NCI-H345 (cell line): ENCODE measurements at places on chromosomes 13 and 19.
A peak's percentile ranks its signal among the peaks of the same experiment; 100 is the strongest.

DNA sequence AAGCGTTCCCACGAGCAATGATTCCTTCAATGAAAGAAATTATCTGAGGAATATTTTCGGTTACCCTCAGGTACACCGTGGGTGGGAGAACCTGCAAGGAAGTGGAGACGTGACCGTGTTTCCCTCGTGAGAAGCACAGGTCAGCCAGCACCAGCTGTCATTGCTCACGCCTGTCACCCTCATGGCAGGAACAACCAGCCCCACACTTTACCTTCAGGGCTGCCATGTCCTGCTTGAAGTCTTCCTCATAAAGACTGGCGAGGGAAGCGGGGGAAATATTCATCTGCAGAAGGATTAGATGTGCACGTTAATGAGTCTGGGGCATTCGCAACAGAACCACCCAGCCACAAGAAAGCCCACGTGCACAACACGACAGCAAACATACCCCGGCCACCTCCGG lies 18.2 kb downstream of the CARS2 start:
- no peak for DNase-seq

GRCh38 chr19:49987159-49987698 lies 26.3 kb upstream of the SIGLEC11 start:
- no peak for DNase-seq

GRCh38 chr13:47069133-47069532 lies 172.3 kb upstream of the HTR2A start:
- no peak for DNase-seq

- DNase-seq, result no peak
Measured at GRCh38 chr13:25872481-25873241, 179.2 kb downstream of the SHISA2 start.

GRCh38 chr19:10517760-10518443 lies 655 bp upstream of the S1PR5 start:
- peak; percentile 66 for DNase-seq

DNA sequence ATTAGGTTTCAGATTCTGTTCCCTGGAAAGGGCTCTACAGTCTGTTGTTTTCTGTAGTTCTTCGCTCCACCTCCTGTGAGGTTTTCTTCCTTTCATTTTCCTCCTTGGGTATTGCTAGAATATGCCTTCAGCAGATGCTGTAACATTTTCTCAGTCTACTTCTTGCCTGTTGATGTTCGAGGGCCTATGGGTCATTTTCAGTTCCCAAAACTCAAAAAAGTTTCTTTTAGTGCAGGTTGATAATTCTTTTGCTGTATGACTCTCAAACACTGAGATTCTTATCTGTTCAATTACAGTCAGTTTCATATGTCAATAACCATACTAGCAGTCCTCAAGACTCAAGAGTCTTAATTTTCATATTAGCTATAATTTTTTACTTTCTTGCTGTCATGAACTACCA lies 268.3 kb downstream of the RFC3 start:
- no peak for DNase-seq

- no peak for DNase-seq
Measured at GRCh38 chr19:42089191-42089750, 13.3 kb downstream of the ZNF574 start.

- DNase-seq, result no peak
Measured at GRCh38 chr13:27496536-27497273, 46.3 kb upstream of the MTIF3 start.

DNA sequence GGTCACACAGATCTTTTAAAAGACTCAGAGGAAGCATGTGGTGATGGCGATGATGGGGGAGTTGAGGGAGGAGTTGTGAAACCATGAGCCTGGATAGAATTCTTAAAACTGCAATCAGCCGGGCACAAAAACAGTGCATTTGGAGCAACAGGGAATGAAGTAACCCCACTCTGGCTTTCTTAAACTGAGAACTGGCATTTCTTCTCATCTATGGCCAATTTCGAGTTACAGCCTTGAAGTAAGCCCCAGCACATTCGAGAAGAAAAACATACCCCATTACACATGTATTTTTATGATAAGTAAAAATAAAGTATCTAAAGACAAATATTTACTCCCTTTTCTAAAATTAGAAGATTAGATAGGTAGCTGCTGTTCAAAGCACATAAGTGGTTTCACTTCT lies 70.1 kb downstream of the DCLK1 start:
- no peak for DNase-seq

DNA sequence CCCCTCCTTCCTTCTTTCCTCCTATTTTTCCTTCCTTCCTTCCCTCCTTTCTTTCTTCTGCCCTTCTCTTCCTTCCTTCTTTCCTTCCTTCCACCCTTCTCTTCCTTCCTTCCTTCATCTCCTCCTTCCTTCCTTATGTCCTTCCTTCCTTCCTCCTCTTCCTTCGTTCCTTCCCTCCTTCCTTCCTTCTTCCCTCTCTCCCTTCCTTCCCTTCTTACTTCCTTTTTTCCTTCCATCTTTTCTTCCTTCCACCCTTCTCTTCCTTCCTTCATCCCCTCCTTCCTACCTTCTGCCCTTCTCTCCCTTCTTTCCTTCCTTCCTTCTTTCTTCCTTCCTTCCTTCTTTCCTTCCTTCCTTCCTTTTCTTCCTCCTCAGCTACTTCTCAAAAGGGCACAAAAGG lies 287.3 kb upstream of the ZNF507 start:
- DNase-seq, result no peak

- DNase-seq, result no peak
Measured at GRCh38 chr13:109868578-109869311, 82.4 kb upstream of the IRS2 start.

DNA sequence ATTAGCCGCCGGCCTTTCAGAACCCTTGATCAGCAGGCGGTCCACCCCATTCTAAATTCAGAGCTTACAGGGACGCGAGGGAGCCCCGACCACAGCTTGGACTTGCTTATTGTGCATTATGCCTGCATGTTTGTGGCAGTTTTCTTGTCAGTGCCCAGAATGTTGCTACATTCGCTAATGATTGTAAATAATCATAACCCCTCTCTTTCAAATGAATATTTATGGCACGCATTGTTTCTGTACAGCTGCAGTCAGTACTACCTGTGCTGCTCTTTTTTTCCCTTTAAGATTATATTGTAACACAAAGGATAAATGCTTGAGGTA lies 321 bp upstream of the VPS36 start:
- no peak for DNase-seq

- DNase-seq, result no peak
Measured at GRCh38 chr13:25707726-25708125, 336.0 kb downstream of the ATP8A2 start.

- no peak for DNase-seq
Measured at GRCh38 chr19:6113616-6114188, 3.4 kb upstream of the RFX2 start.

DNA sequence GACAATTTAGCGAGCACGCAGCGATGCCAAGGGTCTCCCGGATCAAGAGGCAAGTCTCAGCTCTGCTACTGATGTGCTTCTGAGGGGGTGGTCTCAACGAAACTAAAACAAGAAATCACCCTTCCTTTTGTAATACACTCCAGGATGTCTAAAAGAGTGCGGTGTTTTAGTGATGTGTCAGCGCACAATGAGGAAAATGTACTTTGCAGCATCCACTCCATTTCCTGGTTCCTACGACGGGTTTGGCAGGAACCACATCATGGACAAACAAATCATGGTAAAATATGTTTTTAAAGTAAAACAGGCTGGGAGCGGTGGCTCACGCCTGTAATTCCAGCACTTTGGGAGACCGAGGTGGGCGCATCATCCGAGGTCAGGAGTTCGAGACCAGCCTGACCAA lies 154.0 kb upstream of the TSC22D1 start:
- DNase-seq, result no peak

DNA sequence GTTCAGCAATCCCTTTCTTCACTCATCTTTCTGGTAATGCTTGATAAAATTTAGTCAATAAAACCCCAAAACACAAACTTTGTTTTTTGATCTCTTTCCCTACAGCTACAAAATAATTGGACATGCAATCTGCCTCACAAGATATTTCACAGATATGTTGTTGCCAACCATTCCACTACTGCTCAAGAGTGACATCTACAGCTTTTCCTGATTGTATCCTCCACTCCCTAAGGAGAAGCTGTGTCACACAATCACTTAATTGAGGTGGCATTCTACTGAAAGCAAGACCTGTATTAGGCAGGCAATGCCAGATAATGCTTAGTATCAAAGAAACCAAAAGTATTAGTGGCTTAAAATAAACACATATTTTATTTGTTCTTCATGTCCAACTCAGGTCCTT lies 1646.2 kb upstream of the SPRY2 start:
- no peak for DNase-seq

GRCh38 chr13:100811024-100811865 lies 136.7 kb upstream of the TMTC4 start:
- no peak for DNase-seq

GRCh38 chr13:92589955-92590354 lies 636.7 kb upstream of the GPC6 start:
- DNase-seq, result peak; percentile 23

DNA sequence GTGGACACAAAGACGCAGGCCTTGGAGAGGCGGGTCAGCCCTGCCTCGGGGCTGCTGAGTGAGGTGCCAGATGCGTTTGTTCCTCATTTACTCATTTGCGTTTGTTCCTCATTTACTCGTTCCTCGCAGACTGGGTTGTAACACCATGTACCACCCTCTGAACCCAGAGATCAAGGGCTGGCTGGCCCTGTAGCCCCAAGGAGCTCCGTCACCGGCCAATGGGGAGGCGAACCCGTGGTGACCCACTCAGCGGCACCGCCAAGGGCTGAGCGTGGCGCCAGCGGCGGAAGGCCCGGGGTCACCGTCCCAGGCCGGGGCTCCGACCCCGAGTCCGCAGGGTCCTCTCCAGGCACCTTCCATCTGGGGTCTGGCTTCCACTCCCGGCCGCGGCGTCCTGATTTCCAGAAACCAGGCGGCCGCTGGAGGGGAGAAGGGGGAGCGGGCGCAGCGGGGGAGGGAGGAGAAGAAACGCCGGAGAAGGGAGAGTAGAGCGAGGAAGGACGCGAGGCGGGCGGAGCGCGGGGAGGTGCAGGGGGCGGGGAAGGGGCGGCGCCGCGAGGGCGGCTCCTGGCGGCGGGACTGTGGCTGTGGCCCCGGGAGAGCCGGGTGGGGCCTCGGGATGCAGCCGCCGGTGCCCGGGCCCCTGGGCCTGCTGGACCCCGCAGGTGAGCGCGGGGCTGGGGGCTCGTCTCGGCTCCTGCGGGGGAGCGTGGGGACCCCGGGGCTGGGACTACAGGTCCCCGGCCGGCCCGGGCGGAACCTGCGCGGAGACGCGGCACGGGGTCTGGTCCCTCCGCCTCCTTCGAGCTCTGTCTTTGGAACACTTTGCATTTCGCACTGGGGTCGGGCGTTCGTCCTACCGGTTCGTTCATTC lies at the start of gene TMEM255B:
TSS of gene TMEM255B (plus strand) at position 576 of the 874 bp plus-strand sequence. CDS start at position 620, 44 bp downstream.
- DNase-seq, result peak; percentile 81

DNA sequence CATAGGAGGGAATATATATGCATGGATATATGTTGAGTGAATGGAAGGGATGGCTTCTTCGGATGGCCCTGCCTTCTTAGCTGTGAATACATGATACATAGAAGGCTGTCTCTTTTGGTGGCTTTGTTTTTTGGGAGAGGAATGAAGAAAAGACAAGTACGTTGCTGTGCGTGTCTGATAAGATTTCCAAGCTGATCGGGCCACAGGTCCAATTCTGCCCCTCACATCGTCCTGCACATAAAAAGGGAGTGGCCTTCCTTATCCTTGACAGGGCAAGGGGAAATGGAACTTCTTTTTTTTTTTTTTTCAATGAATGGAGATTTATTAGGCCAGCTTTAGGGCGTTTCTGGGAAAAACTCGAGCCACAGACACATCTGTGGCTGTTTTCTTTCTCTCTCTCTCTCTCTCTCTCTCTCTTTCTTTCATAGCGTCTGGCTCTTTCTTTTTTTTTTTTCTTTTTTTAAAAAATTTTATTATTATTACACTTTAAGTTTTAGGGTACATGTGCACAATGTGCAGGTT lies 103.8 kb upstream of the SPATA13 start:
- DNase-seq, result no peak

DNA sequence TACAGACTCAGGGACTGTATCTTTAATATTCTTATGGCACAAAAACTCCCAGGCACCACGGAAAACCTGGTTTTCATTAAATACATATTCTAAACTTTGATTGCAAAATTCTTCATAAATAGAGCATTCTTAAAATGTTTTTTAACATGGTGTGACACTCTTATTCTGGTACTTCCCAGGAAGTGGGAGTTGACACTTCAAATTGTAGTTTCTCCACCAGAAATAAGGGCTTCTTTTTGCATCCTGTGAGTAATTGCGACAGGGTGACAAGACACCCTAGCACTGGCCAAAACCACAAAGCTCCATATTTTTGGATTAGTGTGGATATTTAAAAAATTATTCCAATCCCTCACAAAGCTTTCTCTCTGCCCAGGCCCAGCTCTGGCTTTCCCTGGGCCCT lies 43.6 kb upstream of the MTIF3 start:
- no peak for DNase-seq

GRCh38 chr13:100365680-100366079 lies 222.9 kb downstream of the GGACT start:
- DNase-seq, result no peak

DNA sequence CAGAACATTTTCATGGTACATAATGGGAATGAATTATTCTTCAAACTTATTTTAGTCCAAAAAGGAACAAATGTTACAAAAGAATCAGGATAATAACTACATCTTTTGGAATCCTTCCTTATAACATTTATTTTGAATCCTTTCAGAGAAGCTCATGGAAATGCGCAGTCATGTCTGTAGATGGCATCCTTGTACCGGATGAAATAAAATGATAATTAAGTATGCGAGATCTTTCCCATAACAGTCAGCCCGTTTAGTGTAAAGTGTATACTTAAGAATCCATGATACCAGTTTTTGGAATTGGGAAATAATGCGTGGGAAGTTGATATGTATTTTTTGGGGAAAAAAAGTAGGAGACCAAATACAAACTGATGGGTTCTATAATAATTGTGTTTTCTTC lies 418.8 kb downstream of the GPC5 start:
- DNase-seq, result no peak

GRCh38 chr13:99406799-99407201 lies 94.5 kb upstream of the TM9SF2 start:
- no peak for DNase-seq

- DNase-seq, result no peak
Measured at GRCh38 chr19:31510635-31511034, 161.4 kb upstream of the TSHZ3 start.

- DNase-seq, result no peak
Measured at GRCh38 chr13:90461398-90461797, 886.1 kb upstream of the MIR17HG start.

- no peak for DNase-seq
Measured at GRCh38 chr13:72782717-72783116, 784 bp downstream of the PIBF1 start.

- DNase-seq, result no peak
Measured at GRCh38 chr13:26747706-26748105, 12.9 kb downstream of the GPR12 start.

- DNase-seq, result no peak
Measured at GRCh38 chr13:57087006-57087405, 53.7 kb upstream of the PRR20A start.

DNA sequence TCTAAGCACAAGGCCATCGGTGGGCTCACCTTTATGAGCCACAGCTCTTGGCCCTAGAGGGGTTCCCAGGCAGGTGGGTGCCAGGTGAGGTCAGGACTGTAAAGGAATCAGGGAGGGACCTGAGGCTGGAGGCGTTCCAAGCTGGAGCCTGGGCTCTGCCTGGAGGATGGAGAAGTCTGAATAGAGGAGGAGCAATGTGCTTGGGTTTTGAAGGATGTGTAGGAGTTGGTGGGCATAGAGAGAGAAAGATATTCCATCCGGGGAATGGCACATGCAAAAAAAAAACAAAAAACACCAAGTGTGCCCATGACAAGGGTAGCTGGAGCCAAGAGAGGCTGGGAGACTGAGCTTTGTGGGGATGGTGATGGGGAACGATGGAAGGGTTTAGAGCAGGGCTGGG lies 2.4 kb downstream of the GRIN3B start:
- no peak for DNase-seq

- no peak for DNase-seq
Measured at GRCh38 chr13:28387740-28388501, 107.0 kb downstream of the FLT1 start.
